ENCODE measurements at places on chromosomes 13 and 19.

DNA sequence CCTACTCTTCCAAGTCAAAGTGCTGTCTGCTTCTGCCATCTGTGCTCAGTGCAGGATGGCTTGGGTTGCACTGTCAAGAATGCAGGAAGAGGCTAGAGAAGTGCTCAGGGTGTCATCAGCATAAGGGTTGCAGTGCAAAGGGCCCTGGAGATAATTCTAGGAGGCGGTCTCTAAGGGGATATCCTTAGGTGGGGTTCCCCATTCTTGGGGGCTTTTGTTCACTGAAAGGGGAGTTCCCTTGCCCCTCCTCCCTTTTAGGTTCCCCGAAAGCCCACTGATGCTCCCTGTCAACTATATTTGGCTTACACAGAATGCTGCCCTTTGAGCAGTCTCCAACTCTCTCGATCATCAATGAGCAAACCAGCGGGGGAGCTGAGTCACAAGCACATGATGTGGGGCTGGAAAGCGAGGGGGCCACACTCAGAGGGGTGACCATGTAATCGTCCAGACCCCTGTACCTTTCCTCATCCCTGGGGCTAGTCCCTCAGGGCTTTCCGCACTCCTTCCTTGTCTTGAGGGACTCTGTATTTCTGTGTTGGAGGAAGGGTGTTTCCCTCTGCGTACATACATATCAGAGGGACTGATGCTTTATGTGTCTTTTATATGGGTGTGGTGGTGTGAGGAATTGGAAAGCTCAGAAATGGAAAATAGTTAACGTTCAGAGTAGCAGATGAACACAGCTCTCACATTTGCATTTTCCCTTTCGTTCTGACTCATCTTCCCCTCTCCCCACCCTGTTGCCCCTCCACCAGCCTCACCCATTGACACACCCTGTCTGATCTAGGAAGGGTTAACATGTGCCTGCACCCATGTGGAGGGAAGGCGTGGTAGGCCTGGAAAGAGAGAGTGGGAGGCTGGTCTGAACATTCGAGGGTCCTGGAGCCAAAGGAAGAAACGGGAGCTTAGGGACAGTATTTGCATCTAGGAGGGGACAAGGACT, 6.7 kb downstream of the ZBTB32 start:
- peak; percentile 74 for DNase-seq

- no peak for DNase-seq
Observed at GRCh38 chr13:103097366-103097928, 31.2 kb upstream of the SLC10A2 start.

GRCh38 chr19:17406046-17406886, 836 bp upstream of the BST2 start:
- DNase-seq: no peak

DNA sequence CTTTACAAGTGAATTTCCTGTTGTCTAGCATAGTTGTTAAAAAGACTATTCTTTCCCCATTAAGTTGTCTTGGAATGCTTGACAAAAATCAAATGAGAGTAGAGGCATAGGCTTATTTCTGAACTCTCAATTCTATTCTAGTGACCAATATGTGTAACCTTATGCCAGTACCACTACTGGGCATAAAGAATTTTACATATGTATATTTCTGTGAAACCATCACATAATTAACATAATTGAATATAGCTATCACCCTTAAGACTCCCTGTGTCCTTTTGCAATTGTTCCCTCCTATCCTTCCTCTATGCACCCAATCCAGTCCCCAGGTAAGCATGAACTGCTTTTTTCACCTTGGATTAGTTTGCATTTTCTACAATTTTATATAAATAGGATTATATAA, 165.0 kb downstream of the DNAJC3 start:
- no peak for DNase-seq

GRCh38 chr19:12769689-12770088, 5.7 kb downstream of the HOOK2 start:
- DNase-seq: no peak

DNA sequence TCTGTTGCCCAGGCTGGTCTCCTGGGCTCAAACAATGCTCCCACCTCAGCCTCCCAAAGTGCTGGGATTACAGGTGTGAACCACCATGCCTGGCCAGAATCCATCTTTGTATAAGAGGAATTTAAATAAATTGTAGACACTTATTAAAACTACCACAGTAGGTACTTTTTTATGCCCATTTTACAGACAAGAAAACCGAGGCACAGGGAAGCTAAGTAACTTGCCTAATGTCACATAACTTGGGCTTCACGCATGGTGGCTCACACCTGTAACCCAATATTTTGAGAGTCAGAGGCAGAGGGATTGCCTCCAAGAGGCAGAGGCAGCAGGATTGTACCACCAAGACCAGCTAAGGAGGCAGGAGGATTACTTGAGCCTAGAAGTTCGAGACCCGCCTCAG, 22.7 kb upstream of the CALM3 start:
- no peak for DNase-seq

- DNase-seq: no peak
Observed at GRCh38 chr19:48461982-48462655, 6.7 kb downstream of the KCNJ14 start.

GRCh38 chr19:49447485-49448431, 3.9 kb downstream of the PIH1D1 start:
- DNase-seq: no peak

DNA sequence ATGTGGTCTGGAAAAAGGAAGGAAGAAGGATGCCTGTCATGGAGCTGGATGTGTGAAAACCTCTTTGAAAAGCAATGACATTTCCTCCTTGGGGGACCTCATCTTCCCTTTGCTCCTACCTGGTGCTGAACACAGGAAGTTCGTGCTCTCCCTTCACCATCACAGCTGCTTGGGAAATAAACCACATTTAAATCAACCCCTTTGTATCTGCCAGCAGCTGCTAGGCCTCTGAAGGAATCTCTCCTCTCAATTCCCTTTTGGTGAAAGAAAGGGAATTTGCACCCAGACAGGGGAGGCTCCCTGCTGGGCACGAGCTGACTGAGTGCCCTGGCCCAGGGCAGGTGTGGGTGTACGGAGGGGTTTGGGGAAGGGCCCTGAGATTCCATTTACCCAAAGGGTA, 437.7 kb downstream of the TSHZ3 start:
- DNase-seq: no peak

DNA sequence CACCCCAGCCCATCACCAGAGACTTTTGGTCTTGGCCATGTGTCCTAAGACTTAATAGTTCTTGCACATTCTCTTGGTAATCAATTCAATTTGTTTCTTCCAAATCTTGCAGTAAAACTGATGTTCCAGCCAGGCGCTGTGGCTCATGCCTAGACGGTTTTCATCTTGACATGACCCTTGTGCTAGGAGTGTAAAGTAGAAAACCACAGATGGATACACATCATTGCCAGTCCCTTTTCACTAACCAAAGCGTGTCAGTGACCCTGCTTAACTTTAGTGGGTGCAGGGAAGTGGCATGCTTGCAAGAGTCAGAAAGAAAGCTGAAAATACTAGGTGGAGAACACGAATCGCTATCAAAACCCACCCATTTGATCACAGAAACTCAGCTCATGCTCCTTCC, 18.0 kb upstream of the CD70 start:
- no peak for DNase-seq

DNA sequence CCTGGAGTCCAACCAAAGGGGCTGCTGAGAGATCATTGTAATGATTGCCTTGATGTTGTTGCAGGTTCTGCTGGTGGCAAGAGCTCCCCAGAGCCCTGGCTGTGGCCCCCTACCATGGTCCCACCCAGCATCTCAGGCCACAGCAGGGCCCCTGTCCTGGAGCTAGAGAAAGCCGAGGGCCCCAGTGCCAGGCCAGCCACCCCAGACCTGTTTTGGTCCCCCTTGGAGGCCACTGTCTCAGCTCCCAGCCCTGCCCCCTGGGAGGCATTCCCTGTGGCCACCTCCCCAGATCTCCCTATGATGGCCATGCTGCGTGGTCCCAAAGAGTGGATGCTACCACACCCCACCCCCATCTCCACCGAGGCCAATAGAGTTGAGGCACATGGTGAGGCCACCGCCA, 15.5 kb downstream of the NCAN start:
- DNase-seq: no peak

- no peak for DNase-seq
Observed at GRCh38 chr13:87736849-87737385, 65.7 kb downstream of the SLITRK5 start.

- DNase-seq: no peak
Observed at GRCh38 chr13:68810660-68811059, 1297.0 kb upstream of the ATXN8OS start.

- DNase-seq: no peak
Observed at GRCh38 chr13:79516595-79516994, 35.6 kb downstream of the NDFIP2 start.

GRCh38 chr19:31013384-31014020, 335.7 kb downstream of the TSHZ3 start:
- no peak for DNase-seq

- no peak for DNase-seq
Observed at GRCh38 chr13:99983499-99984401, 2.2 kb downstream of the ZIC2 start.
